DMS153 (cell line): ENCODE measurements at places on chromosomes 4 and X.
A peak's percentile ranks its signal among the peaks of the same experiment; 100 is the strongest.

DNA sequence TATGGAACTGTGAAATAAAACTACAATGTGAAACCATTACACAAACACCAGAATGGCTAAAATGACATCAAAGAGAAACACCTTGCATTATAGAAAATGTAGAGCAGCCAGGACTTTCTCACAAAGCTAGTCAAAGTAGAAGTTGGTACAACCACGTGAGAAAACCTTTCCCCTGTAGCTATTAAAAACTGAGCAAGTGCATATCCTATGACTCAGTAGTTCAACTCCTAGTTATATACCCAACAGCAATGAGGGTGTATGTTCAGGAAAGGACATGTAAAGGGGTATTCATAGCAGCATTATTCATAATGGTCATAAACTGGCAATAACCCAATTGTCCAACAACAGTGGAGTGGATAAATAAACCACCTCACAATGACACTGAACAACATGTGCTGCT, 177.5 kb upstream of the NUDT10 start:
- DNase-seq, result no peak

- no peak for DNase-seq
These were observed 97.2 kb upstream of the CLNK start for GRCh38 chr4:10781805-10782204.

GRCh38 chr4:107669068-107669467, 51.0 kb downstream of the PAPSS1 start:
- DNase-seq, result no peak

GRCh38 chrX:24343719-24344118, 16.7 kb upstream of the SUPT20HL1 start:
- DNase-seq, result no peak

- no peak for DNase-seq
These were observed 48.8 kb upstream of the FAM9A start for GRCh38 chrX:8849945-8850344.

- DNase-seq, result no peak
These were observed 22.9 kb downstream of the FAM184B start for GRCh38 chr4:17758485-17758884.

DNA sequence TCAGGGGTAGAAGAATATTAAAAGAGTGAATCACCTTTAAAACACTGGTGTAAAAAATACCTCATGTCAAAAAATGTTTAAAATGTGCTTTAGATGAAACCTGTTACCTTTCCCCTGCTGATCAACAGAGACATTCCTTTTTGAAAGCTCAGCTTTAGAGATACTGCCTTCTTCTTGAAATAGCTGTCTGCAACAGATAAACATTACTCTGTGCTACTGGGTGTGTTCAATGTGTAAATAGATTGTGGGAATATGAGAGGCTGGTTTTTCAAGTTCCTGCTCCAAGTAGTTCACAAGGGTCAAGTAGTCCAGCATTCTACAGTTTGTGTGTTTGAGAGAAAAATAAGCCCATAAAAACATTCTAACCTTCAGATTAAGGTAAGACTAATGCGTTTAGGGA, at the start of gene SYTL5:
SYTL5 (plus strand) TSS at position 263 of the 400 bp plus-strand sequence. CDS start 27,337 bp downstream, outside the sequence.
- peak; percentile 14 for DNase-seq

GRCh38 chrX:8675006-8675630, 56.8 kb downstream of the ANOS1 start:
- DNase-seq, result no peak

GRCh38 chrX:95893636-95894035, 791.0 kb upstream of the DIAPH2 start:
- no peak for DNase-seq

GRCh38 chr4:46393606-46394005, 3.7 kb upstream of the GABRA2 start:
- no peak for DNase-seq

DNA sequence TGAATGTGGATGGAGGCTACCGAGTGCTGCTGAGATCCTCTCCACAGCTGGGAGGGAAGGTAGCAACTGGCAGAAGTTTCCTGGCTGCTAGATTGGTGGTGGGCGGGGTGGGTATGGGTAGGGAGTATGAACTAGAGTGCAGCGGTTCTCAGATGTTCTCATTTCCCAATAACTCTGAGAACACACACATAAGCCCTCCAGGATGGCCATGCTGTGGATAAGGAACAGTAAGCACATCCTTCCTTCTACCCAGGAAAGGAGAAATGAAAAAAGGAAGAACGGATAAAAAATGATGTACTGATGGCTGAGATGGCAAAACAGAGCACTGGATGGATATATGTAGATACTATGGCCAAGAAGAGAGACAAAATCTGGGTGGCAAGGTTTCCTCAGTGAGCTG, 116.0 kb downstream of the ZNF827 start:
- DNase-seq, result no peak

DNA sequence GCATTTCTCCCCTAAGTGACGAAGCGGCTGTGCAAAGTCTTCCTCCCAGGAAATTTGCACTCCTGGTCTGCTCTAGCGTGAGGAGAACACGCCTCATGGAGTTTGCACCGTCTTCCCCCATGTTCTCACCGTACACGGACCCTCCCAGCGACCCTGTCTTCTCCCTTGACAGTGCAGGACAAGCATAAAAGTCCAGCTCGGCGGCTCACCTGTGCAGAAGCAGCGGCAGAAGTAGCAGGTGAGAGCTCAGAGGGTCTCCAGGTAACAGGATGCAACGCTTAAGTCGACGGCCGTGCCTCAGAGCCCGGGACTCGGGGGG, 314 bp downstream of the P2RY8 start:
- DNase-seq, result no peak

DNA sequence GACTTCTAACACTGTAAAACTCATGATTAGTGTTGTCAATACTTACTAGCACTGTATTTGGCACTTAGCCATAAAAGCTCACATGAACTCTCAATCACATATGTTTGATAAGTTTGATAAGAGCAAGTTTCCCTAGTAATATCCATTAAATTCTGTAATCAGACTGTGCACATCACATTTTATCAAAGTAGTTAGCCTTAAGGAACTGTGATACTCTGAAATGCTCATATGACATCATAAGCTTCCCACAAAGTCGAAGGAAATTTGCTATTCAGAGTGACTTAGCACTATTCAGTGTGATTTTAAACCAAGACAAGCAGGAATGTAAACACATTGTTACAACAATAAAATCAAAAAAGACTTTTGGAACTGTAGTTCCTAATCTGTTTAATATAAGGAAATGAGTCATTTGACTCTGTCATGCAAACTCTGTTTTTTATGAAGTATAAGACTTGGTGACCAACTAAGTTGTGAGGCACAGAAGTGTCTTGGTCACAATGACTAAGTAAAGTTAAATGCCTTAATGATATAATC, 6.7 kb downstream of the SLC7A11 start:
- no peak for DNase-seq

GRCh38 chrX:77298790-77299189, 148.4 kb upstream of the FGF16 start:
- DNase-seq, result no peak
